ENCODE measurements at places on chromosomes 1 and 21.

GRCh38 chr1:86296305-86297205 is 99.6 kb downstream of the ODF2L start:
- H3K27me3 ChIP-seq = no peaks in the 10 kb centered on the region
- no peak for DNase-seq
- no peak overlapping the region for H3K27ac ChIP-seq

GRCh38 chr1:228341450-228341813 is 65.2 kb downstream of the TRIM11 start:
- H3K4me3 ChIP-seq = no peak overlapping the region
- peaks cover 79% of the 10 kb centered on the region for H3K36me3 ChIP-seq
- no peaks in the 10 kb centered on the region for H3K27me3 ChIP-seq
- peak; percentile 16 for DNase-seq
- peaks cover 20% of the 10 kb centered on the region for H3K4me1 ChIP-seq
- no peak overlapping the region for H3K27ac ChIP-seq

- no peak overlapping the region for H3K27ac ChIP-seq
- no peak overlapping the region for H3K4me3 ChIP-seq
- no peaks in the 10 kb centered on the region for H3K27me3 ChIP-seq
- no peak for DNase-seq
- no peaks in the 10 kb centered on the region for H3K4me1 ChIP-seq
Measured at GRCh38 chr21:42082501-42083360, 11.6 kb downstream of the UMODL1 start.

GRCh38 chr1:226778657-226779058 is 39.6 kb upstream of the ITPKB start:
- H3K36me3 ChIP-seq = no peaks in the 10 kb centered on the region
- peak; percentile 45 for DNase-seq
- H3K27me3 ChIP-seq = no peaks in the 10 kb centered on the region
- H3K27ac ChIP-seq = no peak overlapping the region
- H3K4me1 ChIP-seq = no peaks in the 10 kb centered on the region

DNA sequence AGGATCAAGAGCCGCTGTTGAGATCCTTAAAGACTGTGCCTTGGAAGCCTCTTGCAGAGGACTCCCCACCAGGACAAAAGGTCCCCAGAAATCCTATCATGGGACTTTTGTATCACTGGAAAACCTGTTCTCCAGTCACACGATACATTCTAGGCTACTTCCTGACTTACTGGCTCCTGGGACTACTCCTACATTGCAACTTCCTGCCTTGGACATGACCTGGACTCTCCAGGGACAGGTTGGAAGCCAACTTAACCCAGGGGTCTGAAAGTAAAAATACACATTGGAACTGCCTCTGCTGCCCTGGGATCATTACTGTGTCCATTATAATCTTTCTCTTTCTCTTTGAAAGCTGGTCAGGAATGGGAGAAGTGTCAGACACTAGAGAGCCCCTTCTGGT is 9.9 kb downstream of the PIGV start:
- H3K4me3 ChIP-seq = no peak overlapping the region
- peaks cover 45% of the 10 kb centered on the region for H3K4me1 ChIP-seq

- no peaks in the 10 kb centered on the region for H3K27me3 ChIP-seq
- H3K4me1 ChIP-seq = peaks cover 30% of the 10 kb centered on the region
- DNase-seq = peak; percentile 40
Measured at GRCh38 chr1:94989398-94989797, 62.5 kb upstream of the CNN3 start.

DNA sequence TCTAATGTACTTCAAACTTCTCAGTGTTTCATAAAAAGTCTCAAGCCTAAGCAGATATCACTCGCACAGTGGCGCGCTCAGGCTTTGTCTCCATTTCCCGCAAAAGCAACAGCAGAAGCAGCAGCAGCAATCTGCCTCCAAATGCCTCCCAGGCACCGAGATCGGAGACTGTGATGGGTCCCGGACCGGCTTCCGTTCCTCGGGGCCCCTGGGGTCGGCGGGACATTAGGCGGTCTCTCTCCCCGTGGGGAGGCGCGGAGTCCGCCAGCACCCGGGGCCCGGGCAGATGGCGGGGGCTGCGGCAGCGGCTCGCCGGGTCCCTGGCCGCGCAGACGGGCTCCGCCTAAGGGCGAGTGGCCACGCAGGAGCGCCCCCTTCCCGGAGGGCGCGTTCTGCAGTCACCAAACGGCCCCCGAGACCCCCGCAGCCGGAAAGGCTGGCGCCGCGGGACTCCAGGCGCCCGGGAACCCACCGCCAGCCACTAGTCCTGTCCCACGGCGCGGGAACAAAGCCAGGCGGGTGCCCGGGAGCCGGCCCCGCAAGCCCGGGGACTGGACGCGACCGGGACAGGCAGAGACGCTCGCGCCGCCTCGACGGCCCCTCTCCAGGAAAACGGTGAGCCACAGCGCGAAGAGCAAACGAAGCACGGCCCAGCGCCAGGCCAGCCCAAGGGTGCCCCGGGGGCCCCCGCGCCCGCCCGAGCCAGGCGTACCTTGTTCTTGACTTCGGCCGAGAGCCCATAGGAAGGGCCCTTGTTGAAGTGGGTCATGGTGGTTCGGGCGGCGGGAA is 590 bp downstream of the CNN3 start:
- H3K27me3 ChIP-seq = no peaks in the 10 kb centered on the region
- peaks cover 17% of the 10 kb centered on the region for H3K4me1 ChIP-seq
- peak overlapping the region; percentile 81 for H3K4me3 ChIP-seq
- H3K27ac ChIP-seq = peak overlapping the region; percentile 96
- no peaks in the 10 kb centered on the region for H3K36me3 ChIP-seq

DNA sequence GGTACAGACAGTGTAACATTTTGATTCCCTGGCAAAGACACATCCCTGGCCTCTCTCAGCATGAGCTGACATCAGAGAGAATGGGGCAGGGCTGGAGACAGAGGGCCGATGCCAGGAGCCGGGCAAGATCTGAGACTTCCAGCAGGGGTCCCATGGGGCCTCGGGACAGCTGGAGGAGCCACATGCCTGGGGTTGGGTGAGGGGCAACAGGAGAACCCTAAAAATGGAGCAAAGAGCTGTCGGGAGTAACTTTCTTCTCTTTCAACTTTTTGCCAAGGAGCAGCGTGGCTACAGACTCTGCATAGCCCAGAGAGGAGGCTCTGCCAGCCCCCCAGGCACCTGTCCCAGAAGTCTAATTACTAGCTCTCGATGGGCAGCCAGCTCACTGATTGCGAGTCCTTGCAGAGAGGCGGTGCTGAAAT is 130.8 kb downstream of the LACTBL1 start:
- peak; percentile 55 for DNase-seq
- peaks cover 5% of the 10 kb centered on the region for H3K4me1 ChIP-seq
- H3K27me3 ChIP-seq = peaks cover 2% of the 10 kb centered on the region
- no peaks in the 10 kb centered on the region for H3K36me3 ChIP-seq
- H3K4me3 ChIP-seq = no peak overlapping the region

DNA sequence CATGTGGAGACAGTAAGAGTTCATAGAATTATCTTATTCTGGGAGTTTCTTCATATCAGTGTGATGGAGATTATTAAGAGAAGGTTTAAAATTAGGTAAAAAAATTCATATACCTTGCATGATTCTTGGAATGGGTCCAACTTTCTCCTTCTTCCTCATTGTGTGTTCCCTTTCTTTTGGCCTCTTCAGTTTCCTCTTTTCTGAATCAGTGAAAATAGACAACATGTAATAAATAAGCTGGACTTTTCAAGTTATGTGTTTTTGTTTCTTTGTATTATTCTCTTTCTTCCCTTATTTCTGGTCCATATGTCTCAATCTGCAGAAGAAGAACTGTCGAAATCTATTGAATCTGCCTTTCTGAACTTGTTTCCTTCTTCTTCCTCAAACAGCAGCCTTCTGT is 30.5 kb downstream of the C4BPA start:
- no peaks in the 10 kb centered on the region for H3K4me1 ChIP-seq
- no peak overlapping the region for H3K4me3 ChIP-seq
- DNase-seq = no peak
- H3K27ac ChIP-seq = no peak overlapping the region
- no peaks in the 10 kb centered on the region for H3K36me3 ChIP-seq
